Fibroblast of the conjunctiva (primary cell): ENCODE measurements at places on chromosomes 4 and X.

DNA sequence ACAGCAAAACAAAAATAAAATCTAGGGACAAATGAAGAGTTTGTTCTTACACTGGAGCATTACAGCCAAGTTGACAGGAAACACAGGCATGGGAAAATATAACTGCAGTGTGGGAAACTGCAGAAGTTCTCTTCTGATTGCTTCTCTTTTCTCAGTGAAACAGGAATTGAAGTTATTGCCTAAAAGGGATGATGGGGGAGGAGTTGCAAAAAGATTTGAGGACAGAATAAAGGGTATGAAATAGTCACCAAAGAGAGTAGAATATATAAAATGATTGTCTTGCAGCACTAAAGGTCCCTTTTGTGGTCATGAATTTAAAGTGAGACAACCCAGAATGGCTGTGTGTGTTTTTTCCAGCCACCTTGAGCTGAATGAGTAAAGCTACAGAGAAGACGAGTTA is 103.7 kb downstream of the JADE1 start:
- no peak for DNase-seq

GRCh38 chr4:73258436-73258685 is 237 bp downstream of the ANKRD17 start:
- DNase-seq, result no peak

DNA sequence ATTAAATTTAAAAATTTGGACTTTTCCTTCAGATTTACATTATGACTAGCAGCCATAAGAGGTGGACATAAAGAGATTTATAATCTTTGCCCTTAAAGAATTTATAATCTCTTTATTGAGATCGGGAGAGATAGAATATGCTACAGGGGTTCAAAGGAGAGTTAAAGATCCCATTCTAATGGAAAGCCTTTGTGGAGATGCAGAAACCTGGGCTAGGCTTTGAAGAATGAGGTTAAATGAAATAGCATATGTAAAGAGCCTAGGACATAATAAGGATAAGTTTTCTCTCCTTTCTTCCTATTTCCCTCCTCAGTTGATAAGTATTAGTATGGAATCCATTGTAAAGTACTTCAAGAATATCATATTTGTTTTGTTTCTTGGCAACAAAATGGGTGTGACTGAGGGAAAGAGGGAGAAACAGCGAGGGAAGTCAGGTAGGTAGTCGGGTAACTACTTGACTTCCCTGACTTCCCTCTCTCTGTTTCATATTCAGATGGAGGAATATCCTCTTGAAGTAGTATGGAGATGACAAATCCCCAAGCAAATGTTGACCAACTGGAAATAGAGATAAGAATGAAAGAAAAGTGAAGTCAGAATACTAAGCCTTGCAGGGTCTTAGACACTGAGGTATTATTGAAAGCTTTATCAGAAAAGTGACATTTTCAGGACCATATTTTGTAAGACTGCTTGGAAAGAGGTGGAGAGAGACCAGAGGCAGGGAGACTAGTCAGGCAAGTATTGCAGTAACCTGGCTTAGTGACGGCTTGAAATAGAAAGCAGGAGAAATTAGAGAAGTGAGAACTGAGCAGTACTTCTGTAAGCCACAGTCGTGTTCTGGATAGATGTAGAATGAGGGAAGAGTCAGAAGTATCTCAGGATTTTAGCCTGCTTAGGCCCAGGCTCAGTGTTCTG is 82.9 kb downstream of the PDLIM5 start:
- no peak for DNase-seq

GRCh38 chr4:16438986-16439385 is 212.7 kb upstream of the TAPT1 start:
- no peak for DNase-seq

DNA sequence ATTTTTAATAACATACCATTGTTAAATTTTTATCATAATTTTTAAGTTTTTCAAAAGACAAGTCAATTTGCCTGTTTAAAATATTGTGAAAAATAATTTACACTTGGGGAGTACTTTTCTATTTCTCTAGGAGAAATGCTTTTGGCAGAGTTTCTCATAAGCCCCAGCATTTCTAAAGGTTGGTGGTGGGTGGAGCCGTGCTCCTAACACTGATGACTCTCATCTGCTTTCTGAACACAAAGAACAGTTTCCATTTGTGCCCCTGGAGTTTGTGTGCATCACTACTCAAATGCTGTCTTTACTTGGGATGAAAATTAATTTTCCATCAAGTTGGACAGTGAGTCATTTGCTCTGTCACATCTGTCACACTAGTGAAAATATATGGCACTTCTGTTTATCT is 57.6 kb downstream of the TNIP2 start:
- DNase-seq, result no peak

- no peak for DNase-seq
Observed at GRCh38 chr4:68180849-68181526, 51.3 kb upstream of the TMPRSS11F start.

DNA sequence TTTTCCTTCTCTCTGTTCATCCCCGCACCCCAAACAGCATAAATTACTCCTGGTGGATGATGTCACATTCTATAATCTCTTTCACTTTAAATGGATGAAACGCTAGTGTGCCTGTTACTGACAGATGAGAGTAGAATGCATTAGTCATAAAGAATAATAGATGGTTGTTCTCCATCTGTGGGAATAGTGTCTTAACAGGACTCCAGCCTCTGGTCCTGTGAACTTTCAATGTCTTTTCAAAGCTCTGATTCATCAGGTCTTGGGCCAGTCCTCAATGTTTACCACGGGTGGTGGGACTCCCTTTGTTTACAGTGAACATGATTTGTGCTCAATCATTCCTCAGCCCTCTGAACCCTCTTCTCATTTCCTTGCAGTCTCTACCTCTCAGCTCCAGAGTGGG is 182.6 kb downstream of the GABRB1 start:
- peak; percentile 6 for DNase-seq

DNA sequence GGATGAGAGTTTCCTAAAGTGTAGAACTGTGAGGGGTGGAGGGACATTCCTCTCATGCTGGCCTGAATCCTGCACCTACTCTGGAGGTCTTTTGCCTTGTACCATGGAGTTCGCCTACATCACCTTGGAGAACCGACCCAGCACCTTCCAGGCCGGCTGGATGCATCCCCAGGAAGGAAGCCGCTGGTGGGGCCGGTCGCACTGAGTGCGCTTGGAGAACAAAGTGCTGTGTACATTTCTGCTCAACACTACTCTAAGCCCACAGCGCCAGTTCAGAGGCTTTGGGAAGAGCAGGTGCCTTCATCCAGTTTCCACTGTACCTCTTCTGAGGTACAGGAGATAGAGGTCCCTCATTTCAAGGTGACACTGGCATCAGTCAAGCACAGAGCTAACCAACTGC is 15.4 kb upstream of the IRF2 start:
- no peak for DNase-seq

DNA sequence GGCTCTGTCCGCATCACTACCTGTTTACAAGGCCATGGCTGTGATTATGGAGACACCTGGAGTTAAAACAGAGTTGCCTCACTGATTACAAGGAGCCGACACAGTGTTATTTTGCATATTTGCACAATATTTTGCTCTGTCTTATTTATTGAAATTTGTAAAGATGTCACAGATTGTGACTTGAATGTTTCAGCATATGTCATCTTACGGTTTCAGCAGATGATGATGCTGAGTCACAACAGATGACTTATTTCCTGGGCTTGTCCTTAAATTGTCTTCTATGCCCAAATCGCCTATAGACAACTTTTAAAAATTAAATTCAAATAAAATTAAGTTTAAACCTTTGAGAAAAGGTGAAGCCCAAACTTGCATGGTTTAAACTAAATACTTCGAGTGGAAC is 87.1 kb upstream of the INPP4B start:
- DNase-seq, result no peak

- peak; percentile 53 for DNase-seq
Observed at GRCh38 chr4:15805583-15806517, 27.7 kb downstream of the CD38 start.

DNA sequence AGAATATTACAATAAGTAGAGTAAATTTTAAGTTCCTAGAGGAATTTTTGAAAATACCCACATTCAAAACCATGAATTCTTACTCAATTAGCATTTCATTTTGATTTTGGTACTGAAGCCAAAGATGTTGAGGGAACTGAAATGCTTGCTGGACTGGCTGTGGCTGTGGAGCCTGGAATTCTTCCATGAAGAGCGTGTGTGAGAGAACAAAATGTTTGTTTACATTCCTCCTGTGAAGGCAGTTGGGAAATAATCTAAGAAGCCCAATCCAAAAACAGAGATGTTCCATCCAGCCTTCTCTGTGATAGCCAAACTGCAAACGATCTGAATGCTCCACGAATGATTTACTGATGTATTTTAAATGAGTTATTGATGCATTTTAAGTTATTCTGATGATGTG is 3.8 kb upstream of the ADH1B start:
- peak; percentile 91 for DNase-seq

- DNase-seq, result no peak
Observed at GRCh38 chrX:68758671-68759070, 70.2 kb upstream of the EFNB1 start.

- no peak for DNase-seq
Observed at GRCh38 chr4:8071766-8072165, 86.8 kb downstream of the ABLIM2 start.

DNA sequence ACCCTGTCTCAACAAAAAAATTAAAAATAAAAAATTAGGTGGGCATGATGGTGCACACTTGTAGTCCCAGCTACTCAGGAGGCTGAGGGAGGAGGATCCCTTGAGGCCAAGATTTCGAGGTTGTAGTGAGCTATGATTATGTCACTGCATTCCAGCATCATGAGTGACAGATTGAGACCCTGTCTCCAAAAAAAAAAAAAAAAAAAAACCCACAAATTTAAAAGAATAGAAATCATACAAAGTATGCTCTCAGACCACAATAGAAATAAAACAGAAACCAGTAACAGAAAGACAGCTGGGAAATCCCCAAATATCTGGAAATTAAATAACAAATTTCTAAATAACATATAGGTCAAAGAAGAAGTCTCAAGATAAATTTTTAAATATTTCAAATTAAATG is 81.0 kb upstream of the HUWE1 start:
- no peak for DNase-seq

DNA sequence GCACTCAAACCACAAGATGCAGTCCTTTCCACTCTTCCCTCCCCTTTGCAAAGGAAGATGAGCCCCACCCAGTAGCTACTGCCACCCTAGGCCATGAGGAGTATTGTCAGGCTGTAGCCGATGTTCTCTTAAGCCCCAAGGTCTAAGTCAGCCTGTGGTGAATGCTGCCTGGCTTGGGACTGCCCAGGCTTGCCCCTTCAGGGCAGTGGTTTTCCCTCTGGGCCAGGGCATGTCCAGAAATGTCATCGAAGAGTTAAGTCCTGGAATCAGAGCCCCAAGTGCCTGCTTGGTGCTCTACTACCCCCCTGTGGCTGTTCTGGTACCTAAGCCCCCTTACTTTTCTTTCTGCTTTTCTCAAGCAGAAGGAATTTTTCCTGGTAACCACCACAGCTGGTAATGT is 11.8 kb upstream of the PGK1 start:
- DNase-seq, result peak; percentile 20

- peak; percentile 42 for DNase-seq
Observed at GRCh38 chr4:112321776-112322684, 24.9 kb downstream of the ALPK1 start.

GRCh38 chr4:110033355-110034025 is 120.8 kb downstream of the EGF start:
- DNase-seq, result no peak

- peak; percentile 86 for DNase-seq
Observed at GRCh38 chrX:10119399-10119990, 37.3 kb upstream of the CLCN4 start.

GRCh38 chr4:107757864-107758476 is 37.9 kb upstream of the PAPSS1 start:
- peak; percentile 21 for DNase-seq

DNA sequence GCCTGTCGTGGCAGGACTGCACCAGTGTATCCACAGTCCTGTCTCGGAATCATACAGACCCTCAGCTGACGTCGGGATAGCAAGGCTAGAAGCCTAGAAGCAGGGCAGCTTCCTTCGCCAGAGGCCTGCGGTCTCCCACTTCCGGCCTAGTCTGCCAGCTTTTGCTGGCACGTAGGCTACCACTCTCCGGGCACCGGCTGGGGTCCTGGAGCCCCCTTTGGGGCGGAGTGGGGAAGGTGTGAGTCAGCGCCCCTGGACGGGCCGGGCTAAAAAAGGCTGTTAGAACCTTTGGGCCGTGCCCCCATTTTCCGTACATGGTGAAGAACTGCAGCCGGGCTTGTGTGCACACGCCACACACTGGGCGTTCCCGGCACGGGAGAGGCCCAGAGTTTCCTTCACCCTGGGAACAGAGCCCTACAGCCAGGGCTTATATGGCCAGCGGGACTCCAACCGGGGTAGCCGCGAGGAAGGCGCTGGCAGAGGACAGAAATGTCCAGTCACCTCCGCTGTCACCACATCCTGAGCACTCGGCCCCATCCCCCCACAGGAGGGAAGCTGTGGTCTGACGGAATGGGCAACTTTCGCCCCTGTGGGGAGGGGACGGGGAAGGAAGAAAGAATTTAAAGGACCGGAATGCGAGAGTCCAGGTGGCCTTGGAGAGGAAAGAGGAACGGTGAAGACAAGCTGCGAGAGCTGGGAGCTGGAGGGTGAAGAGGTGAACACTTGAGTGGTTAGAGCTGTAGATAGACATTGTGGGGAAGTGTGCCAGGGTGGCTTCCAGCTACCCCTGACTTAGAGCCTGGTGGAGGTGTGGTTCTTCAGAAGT is 4.6 kb downstream of the MAGIX start:
- no peak for DNase-seq

- DNase-seq, result no peak
Observed at GRCh38 chrX:81979806-81980515, 778.1 kb downstream of the SH3BGRL start.

DNA sequence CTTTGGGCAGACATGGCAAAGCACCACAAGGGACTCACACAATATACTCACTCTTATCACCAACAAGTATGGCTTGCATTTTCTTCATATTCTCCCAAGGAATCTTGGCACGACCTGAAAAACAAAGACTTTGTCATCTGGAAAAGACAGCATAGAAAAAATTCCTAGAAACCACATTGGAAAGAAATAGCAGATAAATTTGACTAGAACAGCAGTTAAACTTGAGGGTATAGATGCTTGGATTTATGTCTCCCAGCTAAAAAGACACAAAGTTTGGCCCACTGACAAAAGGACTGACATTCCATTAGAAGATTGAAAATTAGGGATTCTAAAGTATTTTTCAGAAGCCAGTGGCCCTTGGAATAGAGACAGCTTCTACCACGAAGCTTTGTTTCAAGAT is 6.9 kb upstream of the VEGFC start:
- no peak for DNase-seq
